ENCODE measurements at places on chromosomes 3 and 15.

DNA sequence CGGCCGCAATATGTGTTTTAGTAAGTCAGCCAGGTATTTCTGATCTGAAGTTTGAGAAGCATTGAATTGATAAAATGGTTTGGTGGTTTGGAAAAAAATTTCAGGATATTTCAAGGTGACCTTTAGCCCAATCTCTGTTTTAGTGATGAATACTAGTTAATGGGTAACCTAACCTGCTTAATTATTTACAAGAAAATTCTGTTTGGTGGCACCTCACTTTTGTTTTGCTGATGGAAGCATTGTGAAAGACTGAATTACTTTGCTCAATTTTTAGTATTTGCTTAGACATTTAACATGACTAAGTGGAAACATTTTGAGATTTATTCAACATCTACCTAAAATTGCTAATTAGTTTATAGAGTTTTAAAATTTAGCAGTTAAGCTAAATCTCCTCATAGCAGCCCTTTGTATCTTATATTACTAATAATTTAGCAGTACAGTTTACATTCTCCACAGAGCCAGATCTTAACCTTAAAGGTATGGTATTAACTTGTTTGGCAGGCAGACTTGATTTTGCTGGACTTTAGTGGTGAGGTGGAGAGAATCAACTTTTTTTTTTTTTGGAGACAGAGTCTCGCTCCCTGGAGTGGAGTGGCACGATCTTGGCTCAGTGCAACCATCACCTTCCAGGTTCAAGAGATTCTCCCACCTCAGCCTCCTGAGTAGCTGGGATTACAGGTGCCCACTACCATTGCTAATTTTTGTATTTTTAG lies 35.4 kb downstream of the GRAMD1C start:
- DNase-seq: no peak

DNA sequence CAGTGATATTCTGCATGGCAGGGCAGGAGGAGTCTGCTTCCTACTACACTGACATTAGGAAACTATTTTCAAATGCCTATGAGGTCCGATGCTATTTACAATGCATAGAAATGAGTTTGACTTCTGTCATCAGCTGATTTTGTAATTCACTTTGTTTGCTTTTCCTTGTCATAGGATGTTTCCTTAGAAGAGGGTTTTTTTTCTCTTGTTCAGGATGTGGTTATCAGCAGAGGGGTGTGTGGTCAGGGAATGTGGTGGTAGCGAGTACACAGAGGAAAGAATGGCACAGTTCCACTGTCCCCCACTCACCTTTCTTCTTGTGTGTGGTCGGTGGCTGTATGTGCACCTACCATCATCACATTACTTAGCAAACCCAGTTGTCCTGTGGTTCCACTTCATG lies 231.5 kb downstream of the LRTM1 start:
- DNase-seq: no peak

DNA sequence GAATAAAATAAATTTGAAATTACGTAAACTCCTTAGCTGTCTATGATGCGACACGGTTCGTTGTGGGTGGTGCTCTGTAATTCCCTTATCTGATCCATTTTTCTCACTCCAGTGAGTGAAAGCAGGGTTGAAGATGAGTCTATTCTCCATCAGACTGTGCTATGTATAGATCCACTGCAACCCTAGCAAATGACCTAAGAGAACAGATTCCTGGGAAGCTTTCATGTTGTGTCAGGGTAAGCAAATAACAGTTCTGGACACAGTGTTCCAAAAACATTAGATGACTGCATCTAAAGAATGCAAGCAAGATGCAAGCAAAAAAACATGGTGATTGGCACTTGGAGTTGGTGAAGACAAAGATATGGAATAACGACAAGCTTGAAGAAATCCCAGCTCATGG lies 239.3 kb downstream of the SLC9A9 start:
- DNase-seq: no peak

- no peak for DNase-seq
Observed at GRCh38 chr3:154244644-154245043, 79.6 kb downstream of the DHX36 start.

- no peak for DNase-seq
Observed at GRCh38 chr3:45958321-45958791, 15.1 kb downstream of the CXCR6 start.
